ENCODE measurements at places on chromosomes 12 and 14. TPM values are rescaled to one million over a fixed set of nuclear protein-coding genes. Genes with fewer than 3 reads are reported as not detected.

GRCh38 chr14:76245097-76245496 is 93.4 kb downstream of the GPATCH2L start:
- no peak for DNase-seq

- no peak for DNase-seq
Measured at GRCh38 chr14:63672417-63673180, 30.9 kb upstream of the WDR89 start.

DNA sequence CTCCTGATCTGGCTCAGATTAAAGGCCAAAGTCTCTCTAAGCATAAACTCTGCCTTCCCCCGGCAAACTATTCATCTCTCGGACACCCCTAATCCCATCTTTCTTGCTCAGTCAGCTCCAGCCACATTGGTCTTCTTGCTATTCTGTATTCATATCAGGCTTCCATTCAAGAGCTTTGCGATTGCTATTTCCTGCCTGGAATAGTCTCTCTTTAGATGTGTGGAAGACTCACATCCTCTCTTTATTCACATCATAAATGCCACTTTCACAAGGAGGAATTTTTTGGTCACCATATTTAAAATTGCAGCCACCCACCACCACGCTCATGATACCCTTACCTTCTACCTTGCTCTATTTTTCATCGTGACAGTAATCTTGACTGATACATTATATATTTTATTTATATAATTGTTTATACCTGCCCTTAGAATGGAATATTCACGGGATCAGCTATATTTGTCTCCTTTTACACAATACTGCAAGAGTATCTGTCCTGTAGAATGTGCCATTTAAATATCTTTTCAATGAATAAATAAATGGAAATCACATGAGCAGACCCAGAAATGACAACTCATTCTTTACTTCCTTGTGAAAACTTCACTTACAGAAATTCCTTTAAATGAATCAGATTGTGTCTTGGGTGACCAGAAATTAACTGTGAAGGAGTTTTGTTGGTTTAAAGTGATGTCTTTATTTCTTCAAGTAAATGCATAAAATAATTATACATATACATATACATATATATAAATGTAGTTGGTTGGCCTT is 780.6 kb upstream of the FLRT2 start:
- DNase-seq: peak; percentile 37

DNA sequence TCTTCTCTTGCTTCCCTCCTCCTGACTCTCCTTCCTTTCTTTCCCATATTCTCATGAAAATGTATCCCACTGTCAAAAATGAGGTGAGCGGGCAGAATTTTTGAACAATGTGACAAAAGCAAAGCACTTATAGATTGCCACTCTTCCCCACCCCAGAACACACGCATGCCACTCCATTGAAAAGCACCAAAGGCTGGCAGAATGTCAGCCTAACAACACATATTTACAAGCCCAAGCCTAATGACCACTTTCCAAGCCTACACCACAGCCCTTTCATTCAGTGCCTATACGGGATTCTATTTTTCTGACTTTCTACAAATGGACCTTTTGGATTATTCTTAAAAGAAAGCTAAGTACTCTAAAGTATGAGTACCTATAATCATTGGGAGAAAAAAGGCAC is 62.9 kb upstream of the METAP2 start:
- no peak for DNase-seq

GRCh38 chr14:94121485-94121884 is 7.9 kb downstream of the IFI27L2 start:
- no peak for DNase-seq

DNA sequence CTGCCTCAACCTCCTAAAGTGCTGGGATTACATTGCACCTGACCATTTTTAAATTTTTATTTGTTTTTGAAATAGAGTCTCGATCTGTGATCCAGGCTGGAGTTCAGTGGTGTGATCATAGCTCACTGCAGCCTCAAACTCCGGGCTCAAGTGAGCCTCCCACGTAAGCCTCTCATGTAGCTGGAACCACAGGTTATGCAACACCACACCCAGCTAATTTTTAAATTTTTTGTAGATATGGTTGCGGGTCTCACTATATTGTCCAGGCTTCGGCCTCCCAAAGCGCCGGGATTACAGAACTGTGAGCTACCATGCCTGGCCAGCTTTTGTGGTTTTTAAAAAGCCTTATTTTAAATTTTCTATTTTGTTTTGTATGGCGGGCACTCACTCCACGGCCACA is 2.2 kb upstream of the DRAM1 start:
- no peak for DNase-seq

The RXYLT1 gene
- 45.0 TPM for total RNA-seq

All from NCI-H460 (cell line).